Cardiac muscle cell (in vitro differentiated cells and primary cell): ENCODE measurements at places on chromosomes 1 and 21.

DNA sequence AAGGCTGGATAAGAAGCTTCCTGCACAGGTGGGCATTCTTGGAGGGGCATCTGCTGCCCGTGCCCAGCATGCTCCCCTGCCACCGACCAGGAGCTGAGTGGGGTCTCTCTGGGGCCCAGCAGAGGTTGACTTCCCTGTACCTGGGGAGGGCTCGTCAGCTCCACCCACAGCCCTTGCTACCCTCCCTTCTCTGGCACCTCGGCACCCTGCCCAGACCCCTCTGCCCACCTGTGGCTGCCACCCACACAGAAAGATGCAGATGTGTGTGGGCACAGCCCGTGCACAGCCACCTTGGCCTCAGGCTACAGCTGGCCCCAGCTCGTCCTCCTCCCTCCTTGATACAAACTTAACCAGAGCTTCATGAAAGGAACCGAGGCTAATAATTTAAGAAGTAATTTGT is 241.2 kb upstream of the VAMP3 start:
- no peak overlapping the region for H3K27ac ChIP-seq
- DNase-seq: no peak
- no peaks in the 10 kb centered on the region for H3K27me3 ChIP-seq
- peaks cover 9% of the 10 kb centered on the region for H3K4me1 ChIP-seq

GRCh38 chr1:76231320-76231719 is 156.8 kb downstream of the ST6GALNAC3 start:
- H3K27ac ChIP-seq: no peak overlapping the region
- no peaks in the 10 kb centered on the region for H3K4me1 ChIP-seq
- DNase-seq: no peak
- no peak overlapping the region for H3K4me3 ChIP-seq

DNA sequence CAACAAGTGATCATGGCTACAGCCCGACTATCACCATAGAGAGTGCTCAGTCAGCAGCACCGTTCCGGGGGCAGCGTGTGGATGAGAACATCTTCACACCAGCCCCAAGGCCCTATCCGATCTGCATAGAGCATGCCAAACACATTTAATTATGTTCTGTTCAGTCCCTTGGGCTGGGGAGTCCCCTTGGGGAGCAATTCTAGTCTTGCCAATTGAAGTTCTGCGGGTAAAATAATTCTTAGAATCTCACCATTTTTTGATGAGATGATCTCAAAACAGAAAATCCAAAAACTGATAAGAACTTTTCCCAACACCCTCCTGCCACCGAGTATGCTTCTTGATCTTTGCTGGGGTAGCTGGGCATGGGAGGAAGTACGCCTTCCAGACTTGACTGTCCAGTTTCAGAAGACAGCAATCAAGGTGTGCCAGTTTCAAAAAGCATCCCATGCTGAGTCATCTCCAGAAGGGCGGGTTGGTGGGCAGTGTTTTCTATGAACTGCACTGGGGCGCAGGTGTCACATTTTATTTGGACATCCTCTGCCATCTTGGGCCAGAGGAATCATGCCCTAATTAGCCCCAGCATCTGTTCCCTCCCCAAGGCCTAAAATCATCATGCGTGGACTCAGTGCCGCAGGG is 20.8 kb upstream of the PTPRF start:
- no peak overlapping the region for H3K27ac ChIP-seq
- H3K4me3 ChIP-seq: no peak overlapping the region
- H3K36me3 ChIP-seq: no peaks in the 10 kb centered on the region
- no peaks in the 10 kb centered on the region for H3K27me3 ChIP-seq

GRCh38 chr1:167064621-167065020 is 25.6 kb downstream of the GPA33 start:
- no peaks in the 10 kb centered on the region for H3K36me3 ChIP-seq
- no peak for DNase-seq
- peaks cover 4% of the 10 kb centered on the region for H3K4me1 ChIP-seq
- no peak overlapping the region for H3K27ac ChIP-seq

GRCh38 chr1:222535455-222535854 is 12.4 kb downstream of the HHIPL2 start:
- no peak for DNase-seq
- H3K27ac ChIP-seq: no peak overlapping the region
- H3K27me3 ChIP-seq: no peaks in the 10 kb centered on the region
- H3K4me3 ChIP-seq: no peak overlapping the region
- no peaks in the 10 kb centered on the region for H3K36me3 ChIP-seq

DNA sequence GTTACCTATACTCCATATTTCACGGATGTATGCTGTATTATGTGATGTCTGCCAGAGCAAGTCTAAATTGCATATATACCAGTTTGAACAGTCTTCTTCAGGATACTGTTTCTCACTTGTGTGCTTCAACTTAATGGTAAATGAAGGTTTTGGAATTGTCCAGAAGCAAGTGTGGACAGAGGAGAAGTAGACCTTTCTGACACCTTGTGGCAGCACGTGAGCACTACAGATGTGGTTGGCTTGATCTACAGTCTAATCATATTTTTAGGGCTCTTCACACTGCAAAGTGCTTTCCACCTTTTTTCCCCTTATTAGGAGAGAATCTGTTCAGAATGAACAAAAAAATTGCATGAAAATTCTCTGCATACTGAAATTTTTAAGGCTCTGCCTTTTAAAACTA is 10.9 kb downstream of the MORC3 start:
- no peak overlapping the region for H3K27ac ChIP-seq
- no peaks in the 10 kb centered on the region for H3K27me3 ChIP-seq
- peaks cover 10% of the 10 kb centered on the region for H3K36me3 ChIP-seq
- H3K4me1 ChIP-seq: peaks cover 6% of the 10 kb centered on the region

DNA sequence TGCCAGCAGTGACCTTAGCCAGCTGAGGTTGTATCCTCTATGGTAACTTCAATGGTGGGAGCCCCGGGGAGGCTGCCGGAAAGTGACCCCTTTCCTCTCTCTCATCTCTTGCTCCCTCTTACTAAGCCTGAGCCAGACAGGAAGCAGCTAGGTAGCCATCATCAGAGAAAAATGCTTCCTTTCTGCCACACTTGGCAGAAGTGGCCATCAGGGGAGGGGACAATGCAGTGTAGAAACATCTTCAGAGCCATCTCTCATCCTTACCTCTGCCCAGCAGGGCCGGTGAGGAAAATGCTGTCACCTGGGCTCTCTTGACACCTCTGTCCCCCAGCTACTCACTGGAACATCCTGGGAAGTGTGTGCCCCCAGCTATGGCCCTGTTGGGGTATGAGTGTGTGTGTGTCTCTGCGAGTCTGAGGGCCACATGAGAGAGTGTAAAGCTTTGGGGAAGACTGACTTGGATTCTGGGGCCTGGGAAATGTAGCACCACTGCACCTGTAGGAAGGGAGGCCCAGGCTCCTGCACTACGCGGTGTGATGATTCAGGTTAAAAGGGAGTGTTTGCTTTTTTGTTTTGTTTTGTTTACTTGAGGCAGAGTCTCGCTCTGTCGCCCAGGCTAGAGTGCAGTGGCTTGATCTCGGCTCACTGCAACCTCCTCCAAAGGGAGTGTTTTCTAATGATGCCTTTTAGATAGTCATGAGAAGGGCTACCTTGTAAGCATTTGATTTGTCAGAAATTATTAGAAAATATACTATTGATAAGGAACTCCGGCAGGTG is 48.7 kb upstream of the CNTN2 start:
- DNase-seq: no peak
- no peaks in the 10 kb centered on the region for H3K4me1 ChIP-seq
- H3K27me3 ChIP-seq: peaks cover 35% of the 10 kb centered on the region
- no peaks in the 10 kb centered on the region for H3K36me3 ChIP-seq
- H3K27ac ChIP-seq: no peak overlapping the region

GRCh38 chr1:209589440-209589839 is 5.9 kb downstream of the CAMK1G start:
- no peak overlapping the region for H3K27ac ChIP-seq
- no peaks in the 10 kb centered on the region for H3K36me3 ChIP-seq
- no peak for DNase-seq
- H3K27me3 ChIP-seq: no peaks in the 10 kb centered on the region

DNA sequence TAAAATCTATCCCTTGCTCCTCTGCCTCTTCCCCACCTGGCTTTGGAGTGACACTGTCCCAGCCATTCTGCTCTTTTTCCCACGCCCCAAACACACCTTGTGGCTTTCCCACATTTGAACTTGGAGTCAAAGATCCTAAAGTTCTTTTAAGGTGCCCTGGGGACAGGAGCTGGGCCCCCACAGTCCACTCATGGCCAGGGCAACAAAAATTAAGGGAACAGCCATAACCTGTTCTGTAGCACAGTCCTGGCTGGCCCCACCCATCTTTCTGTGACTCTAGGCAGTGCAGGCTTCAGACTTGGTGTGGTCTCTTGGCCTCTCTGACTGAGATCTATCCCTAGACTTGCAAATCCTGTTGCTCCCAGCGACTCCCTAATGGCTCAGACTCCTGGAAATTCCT is 143.0 kb upstream of the MAGI3 start:
- peaks cover 2% of the 10 kb centered on the region for H3K4me1 ChIP-seq
- no peak overlapping the region for H3K4me3 ChIP-seq
- no peak overlapping the region for H3K27ac ChIP-seq

GRCh38 chr1:10825592-10825991 is 29.1 kb upstream of the CASZ1 start:
- no peak overlapping the region for H3K27ac ChIP-seq
- H3K27me3 ChIP-seq: no peaks in the 10 kb centered on the region
- H3K4me1 ChIP-seq: peaks cover 23% of the 10 kb centered on the region

DNA sequence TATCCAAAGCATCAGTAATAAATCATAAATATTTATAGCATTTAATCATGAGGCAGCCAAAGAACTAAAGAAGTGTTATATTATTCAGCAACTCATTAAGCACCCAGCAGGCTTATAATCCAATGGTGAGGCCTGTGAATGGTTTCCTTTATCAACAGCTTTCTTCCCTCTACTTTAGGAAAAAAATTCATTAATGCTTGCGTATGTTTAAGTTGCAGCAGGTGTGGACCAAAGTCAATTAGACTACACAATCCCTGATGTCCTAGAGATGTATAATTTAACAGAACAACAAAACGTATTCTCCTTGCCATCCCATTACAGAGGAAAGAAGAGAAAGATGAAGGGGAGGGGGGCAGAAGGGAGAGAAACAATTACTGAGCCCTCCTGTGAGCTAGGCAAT is 87.7 kb upstream of the MAGI3 start:
- H3K27me3 ChIP-seq: no peaks in the 10 kb centered on the region
- H3K4me1 ChIP-seq: peaks cover 18% of the 10 kb centered on the region
- no peaks in the 10 kb centered on the region for H3K36me3 ChIP-seq

DNA sequence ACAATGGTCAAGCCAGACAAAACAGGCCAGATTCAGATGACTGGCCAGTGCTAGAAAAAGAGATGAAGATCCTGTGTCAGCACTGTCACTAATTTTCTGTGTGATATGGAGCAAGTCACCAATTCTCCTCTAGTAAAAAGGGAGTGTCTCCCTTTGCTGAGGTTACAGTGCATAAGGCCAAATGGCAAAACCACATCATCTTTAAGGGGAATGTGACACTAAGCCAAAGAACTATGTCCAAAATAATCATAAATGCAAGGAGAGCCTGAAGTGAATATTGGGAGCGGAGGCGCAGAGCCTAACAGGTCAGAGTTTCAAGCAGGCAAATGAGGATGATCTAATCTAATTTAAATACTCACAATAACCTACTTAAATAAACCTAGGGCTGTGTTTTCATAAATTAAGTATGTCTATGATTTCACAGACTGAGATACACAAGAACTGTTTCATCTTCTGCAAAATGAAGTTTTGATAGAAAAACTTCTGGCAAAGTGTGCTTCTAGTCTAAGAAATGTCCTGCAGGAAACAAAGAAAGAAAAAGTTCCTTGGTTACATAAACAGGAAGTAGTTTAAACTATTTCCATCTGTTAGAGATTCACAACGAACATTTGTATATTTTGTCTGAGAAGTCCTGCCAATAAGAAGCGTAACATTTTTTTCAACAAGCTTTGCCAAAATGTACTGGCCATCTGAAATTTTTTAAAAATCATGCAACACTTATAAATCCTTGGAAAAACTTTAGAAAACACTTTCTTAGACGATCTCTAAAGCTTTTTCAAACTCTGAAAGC is 290.2 kb downstream of the LRRC40 start:
- no peaks in the 10 kb centered on the region for H3K27me3 ChIP-seq
- no peak overlapping the region for H3K27ac ChIP-seq
- no peak overlapping the region for H3K4me3 ChIP-seq
- no peaks in the 10 kb centered on the region for H3K4me1 ChIP-seq
- DNase-seq: no peak

GRCh38 chr1:15758343-15758931 is at the start of gene FBLIM1:
TSS of gene FBLIM1 (plus strand) at chr1:15758795. CDS start at chr1:15764984, 6,189 bp downstream.
- peak within 1 kb of the TSS; percentile 87 for H3K27ac ChIP-seq
- H3K4me1 ChIP-seq: peaks cover 32% of the 10 kb centered on the region
- H3K4me3 ChIP-seq: peak within 1 kb of the TSS; percentile 87
- no peaks in the 10 kb centered on the region for H3K27me3 ChIP-seq

- no peaks in the 10 kb centered on the region for H3K27me3 ChIP-seq
- H3K27ac ChIP-seq: no peak overlapping the region
- H3K4me1 ChIP-seq: no peaks in the 10 kb centered on the region
- no peaks in the 10 kb centered on the region for H3K36me3 ChIP-seq
- no peak overlapping the region for H3K4me3 ChIP-seq
Measured at GRCh38 chr1:59595774-59596173, 219.0 kb upstream of the HOOK1 start.

- H3K27ac ChIP-seq: no peak overlapping the region
- no peak for DNase-seq
- H3K27me3 ChIP-seq: no peaks in the 10 kb centered on the region
- no peak overlapping the region for H3K4me3 ChIP-seq
- H3K4me1 ChIP-seq: no peaks in the 10 kb centered on the region
- no peaks in the 10 kb centered on the region for H3K36me3 ChIP-seq
Measured at GRCh38 chr1:158818975-158819431, 12.1 kb upstream of the MNDA start.

GRCh38 chr1:65756616-65757015 is 36.1 kb upstream of the PDE4B start:
- no peaks in the 10 kb centered on the region for H3K27me3 ChIP-seq
- H3K27ac ChIP-seq: no peak overlapping the region
- no peak overlapping the region for H3K4me3 ChIP-seq
- peak; percentile 13 for DNase-seq
- H3K4me1 ChIP-seq: no peaks in the 10 kb centered on the region

GRCh38 chr1:208216062-208216461 is 28.1 kb downstream of the PLXNA2 start:
- no peak overlapping the region for H3K27ac ChIP-seq
- H3K36me3 ChIP-seq: peaks cover 26% of the 10 kb centered on the region
- H3K4me3 ChIP-seq: no peak overlapping the region
- H3K27me3 ChIP-seq: no peaks in the 10 kb centered on the region
- H3K4me1 ChIP-seq: peaks cover 59% of the 10 kb centered on the region

- peaks cover 5% of the 10 kb centered on the region for H3K36me3 ChIP-seq
- peak overlapping the region; percentile 38 for H3K27ac ChIP-seq
- peaks cover 38% of the 10 kb centered on the region for H3K4me1 ChIP-seq
- H3K27me3 ChIP-seq: no peaks in the 10 kb centered on the region
- DNase-seq: peak; percentile 97
Measured at GRCh38 chr1:183942933-183943693, 94.4 kb downstream of the COLGALT2 start.

DNA sequence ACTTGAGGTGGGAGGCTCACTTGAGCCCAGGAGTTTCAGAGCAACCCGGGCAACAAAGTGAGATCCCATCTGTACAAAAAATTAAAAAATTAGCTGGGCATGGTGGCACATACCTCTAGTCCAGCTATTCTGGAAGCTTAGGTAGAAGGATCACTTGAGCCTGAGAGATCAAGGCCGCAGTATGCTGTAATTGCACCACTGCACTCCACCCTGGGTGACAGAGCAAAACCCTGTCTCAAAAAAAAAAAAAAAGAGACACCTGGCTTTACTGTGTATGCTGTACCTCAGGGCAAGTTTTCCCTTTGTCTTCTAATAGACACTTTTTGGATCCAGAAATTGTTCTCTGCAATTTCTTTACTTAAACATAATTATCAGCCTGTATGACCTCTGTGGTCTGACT is 23.1 kb upstream of the RCC1 start:
- no peak for DNase-seq
- H3K27me3 ChIP-seq: no peaks in the 10 kb centered on the region
- peaks cover 37% of the 10 kb centered on the region for H3K36me3 ChIP-seq
- no peaks in the 10 kb centered on the region for H3K4me1 ChIP-seq

GRCh38 chr1:178077917-178078316 is 16.0 kb upstream of the RASAL2 start:
- no peaks in the 10 kb centered on the region for H3K27me3 ChIP-seq
- H3K36me3 ChIP-seq: no peaks in the 10 kb centered on the region
- no peak for DNase-seq
- no peak overlapping the region for H3K4me3 ChIP-seq
